Choroid plexus epithelial cell (primary cell): ENCODE measurements at places on chromosomes 3 and 15.
A peak's percentile ranks its signal among the peaks of the same experiment; 100 is the strongest.

DNA sequence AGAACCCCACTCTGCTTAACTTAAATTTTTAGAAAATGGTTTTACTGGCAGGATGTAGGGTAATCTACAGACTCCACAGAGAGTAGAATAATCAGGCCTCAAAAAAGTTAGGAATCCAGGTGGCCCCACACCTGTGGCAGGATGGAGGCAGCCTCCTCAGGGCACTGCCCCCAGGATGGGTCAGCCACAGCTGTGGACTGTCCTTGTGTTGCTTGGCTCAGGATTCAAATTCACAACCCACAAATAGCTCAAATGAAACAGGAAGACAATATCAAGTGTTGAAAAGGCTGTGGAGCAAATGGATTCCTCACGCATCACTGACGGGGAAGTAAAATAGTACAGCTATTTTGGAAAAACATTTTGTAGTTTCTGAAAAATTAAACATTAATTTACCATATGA, 36.8 kb upstream of the KY start:
- no peak for DNase-seq

- no peak for DNase-seq
These were observed 394.5 kb downstream of the MECOM start for GRCh38 chr3:169269005-169269404.

DNA sequence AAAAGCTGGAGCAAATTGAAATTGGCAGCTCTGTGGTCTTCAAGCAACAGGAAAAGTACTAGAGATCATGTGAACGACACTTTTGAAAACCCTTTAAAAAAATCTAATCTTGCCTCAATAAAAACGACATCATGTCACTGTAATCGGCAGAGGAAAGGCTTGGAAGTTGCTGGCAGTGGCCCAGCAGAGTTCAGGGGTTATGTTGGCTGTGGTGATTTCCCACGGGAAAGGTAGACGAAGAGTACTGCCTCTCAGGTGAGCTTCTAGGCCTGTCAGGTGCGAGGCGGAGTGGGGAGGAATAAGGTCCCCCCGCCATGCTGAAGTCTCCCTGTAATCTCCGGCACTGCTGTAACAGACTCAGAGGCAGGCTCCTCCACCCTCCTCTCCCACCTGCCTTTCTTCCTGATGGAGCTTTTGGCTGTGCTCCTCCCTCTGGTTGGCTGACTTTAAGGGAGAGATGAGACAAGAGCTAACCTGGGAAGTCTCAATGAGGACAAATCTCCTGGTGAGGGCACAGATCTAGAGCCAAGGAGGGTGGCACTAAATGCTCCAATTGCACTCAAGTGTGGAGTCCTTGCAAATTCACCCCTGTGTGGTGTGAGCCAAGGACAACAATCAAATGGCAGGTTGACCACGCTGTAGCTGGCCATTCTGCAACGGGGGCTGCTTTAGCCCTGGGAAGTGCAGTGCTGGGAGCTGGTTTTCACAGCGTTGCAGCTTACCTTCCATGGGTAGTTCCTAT, 18.7 kb upstream of the HES1 start:
- DNase-seq: no peak

- DNase-seq: peak; percentile 69
These were observed 21.4 kb downstream of the IRAK2 start for GRCh38 chr3:10185804-10186762.

GRCh38 chr3:141279077-141279967, 47.7 kb downstream of the PXYLP1 start:
- DNase-seq: peak; percentile 57

- DNase-seq: no peak
These were observed 876.0 kb downstream of the EPHA3 start for GRCh38 chr3:89983449-89983848.

GRCh38 chr3:127337001-127337400, 49.2 kb upstream of the PRR20G start:
- DNase-seq: no peak

- no peak for DNase-seq
These were observed 152.2 kb downstream of the NR2E3 start for GRCh38 chr15:71962537-71962936.

GRCh38 chr15:91517491-91518200, 335.9 kb upstream of the SLCO3A1 start:
- DNase-seq: peak; percentile 38

DNA sequence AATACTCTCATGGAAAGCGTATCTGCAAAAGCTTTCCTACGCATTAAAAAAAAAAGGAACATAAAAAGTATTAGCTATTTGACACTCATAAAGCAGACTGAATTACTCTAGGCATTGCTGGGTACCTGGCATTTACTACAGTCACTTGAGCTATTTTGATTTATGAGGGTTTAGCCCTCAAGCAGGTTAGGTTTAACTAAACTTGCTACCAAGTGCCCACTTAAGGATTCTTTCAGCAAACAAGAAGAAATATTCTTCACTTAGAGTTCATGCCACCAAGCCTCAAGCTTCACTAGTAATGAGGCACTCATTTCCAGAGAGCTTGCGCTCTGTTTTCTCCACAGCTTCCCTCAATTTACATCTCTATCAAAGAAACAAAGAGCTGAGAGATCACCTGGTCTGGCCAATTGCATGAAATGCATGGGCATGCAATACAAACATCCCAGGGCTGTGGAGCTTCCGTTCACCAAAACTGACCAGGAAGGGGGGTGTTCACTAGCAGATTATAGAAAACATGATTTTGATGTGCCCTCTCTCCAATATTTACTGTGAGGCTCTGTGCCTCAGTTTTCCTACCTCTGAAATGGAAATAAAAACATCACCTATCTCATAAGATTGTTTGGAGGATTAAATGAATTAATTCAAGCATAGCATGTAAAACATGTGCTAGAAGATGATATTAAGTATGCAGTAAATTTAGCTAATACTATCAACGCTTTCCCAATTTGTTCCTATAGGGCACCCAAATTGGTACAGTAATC, 217.3 kb downstream of the RORA start:
- DNase-seq: no peak

- DNase-seq: peak; percentile 98
These were observed 213.7 kb downstream of the PDCD6IP start for GRCh38 chr3:34012102-34012461.

- DNase-seq: peak; percentile 29
These were observed 33.0 kb downstream of the ARID3B start for GRCh38 chr15:74573987-74574386.

- peak; percentile 84 for DNase-seq
These were observed 706.6 kb downstream of the NR2F2 start for GRCh38 chr15:97037080-97037479.

- DNase-seq: no peak
These were observed 227.4 kb upstream of the STT3B start for GRCh38 chr3:31305340-31305739.

DNA sequence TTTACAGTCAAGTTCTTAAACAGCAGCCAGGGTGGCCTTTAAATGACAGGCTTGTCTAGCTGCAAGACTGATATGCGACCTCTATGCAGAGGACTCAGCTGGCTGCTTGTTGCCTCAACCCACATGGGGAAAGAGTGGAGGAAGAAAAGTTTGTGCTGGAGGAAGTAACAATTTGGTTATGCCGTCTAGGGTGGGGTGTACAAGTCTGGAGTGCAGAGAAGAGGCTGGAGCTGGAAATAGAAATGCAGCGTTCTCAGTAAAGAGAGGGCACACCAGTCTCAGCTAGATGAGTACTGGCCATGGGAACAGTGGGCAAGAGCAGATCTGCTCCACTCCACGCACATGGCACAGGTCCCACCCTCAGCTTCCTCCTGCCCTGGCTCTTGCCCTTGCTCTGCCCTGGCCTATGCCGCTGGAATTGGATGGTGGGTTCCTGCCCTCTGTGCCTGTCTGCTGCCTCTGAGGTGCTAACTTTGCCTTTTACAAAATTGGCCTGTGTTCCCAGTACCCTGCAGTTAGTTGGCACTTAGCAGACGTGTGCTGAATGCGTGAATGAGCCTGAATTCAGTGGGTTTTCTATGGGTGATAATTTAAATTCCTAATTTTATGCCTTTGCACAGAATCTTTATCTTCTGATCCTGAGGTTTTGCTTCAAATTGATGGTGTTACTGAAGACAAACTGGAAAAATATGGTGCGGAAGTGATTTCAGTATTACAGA, 59.7 kb upstream of the FURIN start:
- DNase-seq: no peak

- peak; percentile 13 for DNase-seq
These were observed 357.7 kb downstream of the CLSTN2 start for GRCh38 chr3:140292684-140293083.

DNA sequence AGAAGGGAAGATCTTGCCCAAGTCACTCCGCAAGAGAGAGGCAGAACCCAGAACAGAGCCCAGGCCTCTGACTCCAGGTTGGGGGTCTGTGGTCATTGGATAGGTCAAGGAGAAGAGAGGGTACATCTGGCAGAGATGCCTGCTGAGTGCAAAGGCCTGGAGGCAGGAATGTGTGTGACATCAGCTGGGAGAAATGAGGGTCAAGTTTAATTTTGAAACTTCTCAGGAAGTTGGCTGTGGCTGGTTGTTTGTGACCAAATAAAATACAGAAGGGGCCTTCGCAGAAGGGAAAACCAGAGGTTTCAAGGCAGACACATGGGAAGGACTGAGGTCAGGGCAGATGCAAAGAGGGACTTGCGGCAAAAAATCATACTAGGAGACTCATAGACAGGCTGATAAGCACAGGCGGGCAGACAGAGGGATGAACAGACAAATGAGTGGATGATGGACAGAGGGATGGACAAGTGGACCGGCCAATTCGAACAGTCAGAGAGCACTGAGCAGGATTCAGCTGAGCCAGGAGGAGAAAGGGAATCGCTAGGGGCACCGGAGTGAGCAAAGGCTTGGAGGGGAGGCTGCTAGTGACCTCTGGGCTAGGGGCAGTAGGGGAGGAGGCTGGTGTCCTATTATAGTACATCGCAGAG, 28.8 kb upstream of the CACNA2D2 start:
- peak; percentile 45 for DNase-seq

GRCh38 chr3:52420388-52420787, 24.5 kb downstream of the SEMA3G start:
- DNase-seq: no peak
